NCI-H345 (cell line): ENCODE measurements at places on chromosomes 1 and 21.

DNA sequence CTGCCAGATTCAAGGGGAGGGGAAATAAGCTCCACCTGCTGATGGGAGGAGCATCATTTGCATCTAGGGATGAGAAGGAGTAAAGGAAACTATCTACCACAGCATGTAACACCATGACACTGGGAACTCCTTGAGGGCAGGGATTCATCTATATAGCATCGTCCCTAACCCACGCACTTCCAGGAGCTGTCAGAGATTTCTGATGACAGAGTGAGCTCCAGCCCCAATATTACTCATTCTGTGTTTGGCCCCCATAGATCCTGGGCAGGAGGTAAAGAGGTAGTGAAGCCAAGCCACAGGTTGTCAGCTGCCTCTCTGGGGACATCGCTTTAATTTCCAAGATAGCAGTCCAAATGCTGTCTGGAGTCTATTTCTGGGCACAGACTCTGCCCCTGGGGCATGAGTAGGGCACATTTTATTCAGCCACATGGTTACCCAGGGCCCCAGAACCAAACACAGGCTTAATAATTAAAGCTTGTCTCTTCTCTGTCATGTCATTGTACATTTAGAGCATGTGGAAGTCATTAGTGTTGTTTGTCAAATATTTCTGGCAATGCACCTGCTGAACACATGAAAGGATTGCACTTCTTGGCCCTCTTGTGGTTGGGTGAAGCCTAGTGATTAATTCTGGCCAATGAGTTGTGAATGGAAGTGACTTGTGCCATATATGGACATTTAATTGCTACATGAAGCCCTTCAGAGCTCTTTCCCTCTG lies 105.9 kb upstream of the POU3F1 start:
- DNase-seq: peak; percentile 80

DNA sequence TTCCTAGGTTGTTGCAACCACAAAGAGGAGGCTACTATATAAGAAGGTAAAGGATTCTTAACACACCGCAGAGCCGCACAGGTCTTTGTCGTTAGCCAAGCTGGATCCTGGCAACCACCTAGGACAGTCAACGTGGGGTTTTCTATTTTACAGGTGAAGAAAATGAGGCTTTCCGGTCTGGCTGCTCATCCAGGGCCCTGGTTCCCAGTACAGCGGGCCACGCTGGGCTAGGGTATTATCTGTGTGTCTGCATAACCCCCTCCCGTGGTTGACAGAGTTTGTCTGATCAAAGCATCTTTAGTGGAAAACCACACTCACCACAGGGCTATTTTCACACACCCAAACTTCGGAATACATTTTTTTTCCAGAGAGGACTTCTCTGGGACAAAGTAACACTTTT lies 39.0 kb upstream of the PDE9A start:
- no peak for DNase-seq

GRCh38 chr1:15378729-15379128 lies 31.0 kb upstream of the EFHD2 start:
- no peak for DNase-seq

GRCh38 chr1:94105581-94105952 lies 15.4 kb downstream of the ABCA4 start:
- DNase-seq: no peak

- DNase-seq: no peak
Measured at GRCh38 chr1:245437369-245438062, 282.7 kb downstream of the KIF26B start.

DNA sequence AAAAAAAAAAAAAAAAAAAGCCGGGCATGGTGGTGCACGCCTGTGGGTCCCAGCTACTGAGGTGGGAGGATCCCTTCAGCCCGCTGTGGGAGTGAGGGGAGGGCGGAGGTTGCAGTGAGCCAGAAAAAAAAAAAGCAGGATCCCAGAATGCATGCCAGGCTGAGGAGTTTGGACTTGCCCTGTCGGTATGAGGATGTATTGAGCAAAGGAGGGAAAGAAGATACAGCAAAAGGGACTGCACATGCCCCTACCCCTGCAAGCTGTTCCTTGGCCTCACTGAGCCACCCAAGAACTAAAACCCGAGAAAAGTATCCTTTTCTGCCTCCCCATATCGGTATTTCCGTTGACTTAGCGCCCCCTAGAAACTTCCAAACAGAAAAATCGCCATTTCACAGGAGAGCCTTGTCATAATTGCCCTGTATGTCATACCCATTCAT lies 1.3 kb upstream of the GPATCH4 start:
- no peak for DNase-seq

DNA sequence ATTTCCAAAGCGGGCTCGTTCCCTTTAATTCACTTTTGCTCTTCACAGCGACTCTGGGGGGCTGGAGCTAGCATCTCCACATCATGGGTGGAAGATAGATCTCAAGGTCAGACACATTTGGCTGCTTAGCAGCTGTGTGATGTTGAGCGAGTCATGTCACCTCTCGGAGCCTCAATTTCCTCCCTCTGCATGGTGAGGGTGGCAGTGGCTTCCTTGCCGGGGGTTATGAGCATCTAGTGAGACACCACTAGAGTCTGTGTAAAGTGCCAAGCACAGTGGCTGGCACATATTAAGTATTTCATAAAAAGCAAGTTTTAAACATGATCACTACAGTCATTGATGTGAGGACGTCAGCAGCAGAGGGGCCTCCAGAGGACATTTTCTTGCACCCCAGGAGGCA lies 16.9 kb upstream of the ECE1 start:
- no peak for DNase-seq

DNA sequence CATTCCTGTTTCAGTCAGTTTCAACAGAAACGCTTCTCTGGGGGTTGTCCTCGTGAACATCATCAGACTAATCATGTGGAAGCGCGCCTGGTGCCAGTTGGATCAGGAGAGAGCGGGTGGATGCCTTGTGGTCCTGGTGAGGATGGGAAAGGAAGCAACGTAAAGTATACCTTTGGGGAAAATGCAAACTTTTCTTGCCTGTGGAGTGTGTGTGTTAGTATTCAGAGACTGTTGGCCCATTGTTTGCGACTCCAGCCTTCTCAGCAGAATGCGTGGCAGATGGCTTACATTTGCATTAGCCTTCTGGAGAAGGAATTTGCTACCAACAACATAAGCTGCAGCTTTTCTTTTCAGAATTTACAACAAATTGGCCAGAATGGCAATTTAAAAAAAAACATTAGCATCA lies 173.9 kb downstream of the RWDD3 start:
- no peak for DNase-seq

GRCh38 chr21:34910396-34910795 lies 138.7 kb downstream of the RUNX1 start:
- DNase-seq: no peak

DNA sequence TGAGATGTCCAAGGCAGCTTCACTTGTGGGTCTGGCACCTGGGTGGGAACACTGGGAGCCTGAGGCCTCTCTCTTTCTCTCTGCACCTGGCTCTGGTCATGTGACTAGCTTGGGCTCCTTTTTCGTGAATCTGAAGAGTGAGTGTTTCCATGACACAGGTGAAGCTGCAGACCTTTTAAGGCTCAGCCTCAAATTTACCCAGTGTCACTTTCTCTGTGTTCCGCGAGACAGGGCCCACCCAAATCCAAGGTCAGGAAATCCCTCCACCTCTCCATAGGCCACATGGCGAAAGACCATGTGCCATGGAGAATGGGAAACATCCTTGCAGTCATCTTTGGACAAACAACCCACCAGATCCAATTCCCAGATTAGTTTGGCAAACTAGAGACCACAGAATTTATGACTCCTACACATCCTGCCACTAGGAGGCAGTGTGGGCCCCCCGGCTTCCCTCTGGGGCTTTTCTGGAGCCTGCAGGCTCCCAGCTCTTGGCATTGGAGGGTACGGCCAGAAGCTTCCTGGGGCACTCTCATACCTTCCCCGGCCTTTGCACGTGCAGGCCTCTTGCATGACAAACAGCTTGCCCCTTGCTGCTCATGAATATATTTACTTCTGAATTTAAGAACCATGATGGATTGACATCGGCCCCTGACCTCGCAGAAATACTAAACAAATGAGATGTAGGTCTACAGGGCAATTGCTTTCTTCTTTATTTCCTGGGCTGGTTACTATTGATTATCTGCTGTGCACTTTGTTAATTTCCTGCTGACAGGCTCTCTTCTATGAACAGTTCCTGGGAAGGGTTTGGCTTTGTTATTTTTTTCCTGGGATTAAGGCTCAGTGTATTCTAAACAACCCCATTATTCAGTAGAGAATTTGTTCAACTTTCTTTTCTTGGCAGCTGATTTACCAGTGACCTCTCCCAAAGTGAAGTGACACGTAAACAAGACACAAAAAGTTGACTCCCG lies 180.7 kb downstream of the KAZN start:
- DNase-seq: peak; percentile 26

GRCh38 chr1:116273042-116273783 lies 99.8 kb upstream of the ATP1A1 start:
- no peak for DNase-seq

DNA sequence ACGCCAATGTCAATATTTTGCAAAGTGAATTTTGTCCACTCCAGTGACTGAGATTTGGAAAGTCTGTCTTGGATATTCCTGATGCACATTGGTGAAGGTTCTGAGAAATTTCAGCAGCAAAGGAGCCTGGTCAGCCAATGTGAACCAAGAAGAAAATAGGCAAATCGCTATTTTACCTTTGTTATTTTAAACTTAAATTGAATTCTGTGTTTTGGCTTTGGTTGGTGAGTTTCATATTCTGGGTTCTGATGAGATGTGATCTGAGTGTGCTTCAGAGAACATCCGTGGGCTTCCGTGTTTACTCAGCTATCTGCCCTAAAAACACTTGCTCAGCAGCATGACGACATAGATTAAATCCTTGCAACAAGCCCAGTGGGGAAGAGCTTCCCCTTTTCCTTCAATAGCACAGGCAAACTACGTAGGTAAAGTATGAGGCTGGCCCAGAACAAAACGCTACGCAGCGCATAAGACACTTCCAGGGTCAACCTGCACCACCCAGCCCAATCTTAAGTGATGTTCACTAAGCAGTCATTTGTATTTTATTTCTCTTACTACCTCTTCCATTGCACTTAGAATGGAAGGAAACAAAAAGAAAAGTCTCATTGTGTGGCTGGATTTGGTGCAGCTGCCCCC lies 176.4 kb upstream of the KAZN start:
- peak; percentile 17 for DNase-seq

DNA sequence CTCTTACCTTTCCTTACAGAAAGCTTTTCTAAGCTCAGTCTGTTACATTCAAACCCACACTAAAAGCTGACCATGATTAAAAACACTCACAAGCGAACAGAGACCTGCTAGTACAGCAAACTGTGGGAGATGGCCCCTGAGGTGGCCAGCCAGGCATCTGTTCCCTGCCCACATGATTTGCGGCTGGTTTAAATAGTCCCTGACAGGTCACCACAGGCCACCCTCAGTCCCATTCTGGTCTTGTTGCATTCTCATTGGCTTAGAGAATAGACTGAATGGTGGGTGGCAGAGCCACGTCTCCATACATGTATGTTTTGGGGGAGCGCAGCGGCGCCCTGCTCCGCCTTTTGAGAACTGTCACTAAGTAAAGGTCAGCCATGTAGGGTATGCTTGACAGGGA lies 2.3 kb upstream of the ACTA1 start:
- no peak for DNase-seq

DNA sequence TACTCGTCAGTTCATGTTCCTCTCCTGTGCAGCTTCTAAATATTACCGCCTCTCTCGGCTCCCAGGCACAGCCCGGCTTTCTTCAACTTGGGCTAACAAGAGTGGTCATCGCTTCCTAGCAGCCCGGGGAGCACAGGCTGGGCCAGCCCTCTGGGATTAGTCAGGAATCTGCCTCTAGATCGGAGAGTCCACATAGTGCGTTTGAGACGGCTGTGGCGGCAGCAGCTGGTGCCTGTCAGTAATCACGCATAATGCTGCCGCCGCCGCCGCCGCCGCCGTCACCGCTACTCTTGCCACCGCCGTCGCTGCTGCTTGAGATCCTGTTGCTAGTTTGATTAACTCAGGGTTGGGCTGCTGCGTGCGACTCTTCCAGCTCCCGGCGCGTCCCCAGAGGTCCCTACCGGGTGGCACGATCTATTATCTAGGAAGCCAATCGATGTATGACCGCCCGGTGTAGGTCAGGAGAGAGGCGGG lies at the start of gene RXRG:
TSS of gene RXRG (minus strand) at position 230 of the 474 bp plus-strand sequence. CDS start 233 bp downstream, outside the sequence.
- DNase-seq: peak; percentile 65

DNA sequence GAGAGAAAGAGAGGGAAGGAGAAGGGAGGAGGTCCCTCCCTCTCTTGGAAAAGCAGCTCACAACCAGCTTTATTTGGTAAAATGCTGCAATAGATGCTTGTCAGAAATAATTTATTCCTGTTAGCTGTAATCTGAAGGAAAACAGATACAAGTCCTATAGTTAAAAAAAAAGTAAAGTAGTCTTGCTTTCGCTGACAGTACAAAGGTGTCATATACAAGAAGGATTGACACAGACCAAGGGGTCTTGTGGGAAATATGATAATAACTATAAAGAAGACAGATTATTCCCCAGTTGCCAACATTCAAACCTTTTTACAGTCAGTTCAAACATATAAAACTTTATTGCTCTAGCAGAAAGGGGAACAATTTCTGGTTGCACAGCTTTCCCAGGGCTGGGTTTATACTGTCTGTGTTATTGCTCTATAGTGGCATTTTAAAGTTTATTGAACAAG lies 145.0 kb downstream of the PBX1 start:
- DNase-seq: no peak

DNA sequence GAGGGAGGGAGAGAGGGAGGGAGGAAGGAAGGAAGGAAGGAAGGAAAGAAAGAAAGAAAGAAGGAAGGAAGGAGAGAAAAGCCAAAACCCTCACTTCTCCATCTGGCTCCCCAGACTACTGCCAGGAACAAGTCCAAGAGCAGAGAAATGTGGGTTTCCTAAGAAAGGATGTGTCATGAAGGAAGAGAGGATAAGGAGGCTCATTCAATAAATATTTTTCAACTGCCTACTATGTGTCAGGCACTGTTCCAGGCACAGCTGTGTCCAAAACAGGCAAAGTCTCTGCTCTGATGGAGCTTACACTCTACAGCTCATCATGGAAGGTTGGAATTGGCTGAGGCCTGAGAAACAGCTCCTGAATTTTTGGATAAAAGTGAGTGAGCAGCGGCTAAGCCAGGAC lies 42.6 kb upstream of the ATP2B4 start:
- DNase-seq: no peak

DNA sequence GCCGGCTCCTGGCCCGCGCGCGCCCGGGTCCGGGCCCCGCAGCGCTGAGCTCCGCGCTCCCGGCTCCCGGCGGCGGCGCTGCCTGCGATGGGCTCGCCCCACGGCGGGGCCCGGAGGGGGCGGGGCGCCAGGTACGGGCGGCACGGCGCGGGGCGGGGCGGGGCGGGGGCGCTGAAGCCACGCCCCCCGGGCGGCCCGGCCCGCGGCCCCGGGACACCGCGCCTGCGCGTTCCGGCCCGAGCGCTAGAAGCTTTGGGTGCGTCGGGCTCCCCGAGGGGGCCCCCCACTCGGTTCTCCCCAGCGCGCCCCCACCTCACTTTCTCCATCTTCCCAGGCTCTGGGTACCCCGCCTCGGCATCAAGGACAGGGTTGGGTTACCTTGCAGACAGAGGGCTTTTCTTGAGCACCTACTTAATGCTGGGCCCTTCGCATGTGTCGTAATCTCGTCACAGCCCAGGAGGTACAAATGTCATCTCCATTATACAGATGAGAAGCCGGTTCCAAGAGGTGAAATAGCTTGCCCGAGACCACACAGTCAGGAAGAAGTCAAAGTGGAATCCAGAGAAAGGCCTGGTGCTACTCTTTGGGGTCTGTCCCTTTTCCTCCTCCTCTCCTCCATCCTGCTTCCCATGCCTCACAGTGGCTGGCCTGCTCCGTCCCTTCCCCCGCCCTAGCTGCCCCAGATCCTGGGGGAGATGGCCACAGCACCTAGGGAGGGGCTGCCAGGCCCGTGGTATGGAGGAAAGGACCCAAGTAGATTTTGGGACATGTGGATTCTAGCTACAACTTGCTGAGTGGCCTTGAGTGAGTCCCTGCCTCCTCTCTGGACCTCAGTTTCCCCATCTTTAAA lies 46.5 kb downstream of the RAP1GAP start:
- DNase-seq: peak; percentile 51

- no peak for DNase-seq
Measured at GRCh38 chr1:99455760-99456159, 190.2 kb upstream of the PALMD start.
